Activated T-cell treated with anti-CD3 and anti-CD28 coated beads, Interleukin-2, amount 50 U/mL, for 72 hours (primary cell): ENCODE measurements at places on chromosomes 5 and 9.

DNA sequence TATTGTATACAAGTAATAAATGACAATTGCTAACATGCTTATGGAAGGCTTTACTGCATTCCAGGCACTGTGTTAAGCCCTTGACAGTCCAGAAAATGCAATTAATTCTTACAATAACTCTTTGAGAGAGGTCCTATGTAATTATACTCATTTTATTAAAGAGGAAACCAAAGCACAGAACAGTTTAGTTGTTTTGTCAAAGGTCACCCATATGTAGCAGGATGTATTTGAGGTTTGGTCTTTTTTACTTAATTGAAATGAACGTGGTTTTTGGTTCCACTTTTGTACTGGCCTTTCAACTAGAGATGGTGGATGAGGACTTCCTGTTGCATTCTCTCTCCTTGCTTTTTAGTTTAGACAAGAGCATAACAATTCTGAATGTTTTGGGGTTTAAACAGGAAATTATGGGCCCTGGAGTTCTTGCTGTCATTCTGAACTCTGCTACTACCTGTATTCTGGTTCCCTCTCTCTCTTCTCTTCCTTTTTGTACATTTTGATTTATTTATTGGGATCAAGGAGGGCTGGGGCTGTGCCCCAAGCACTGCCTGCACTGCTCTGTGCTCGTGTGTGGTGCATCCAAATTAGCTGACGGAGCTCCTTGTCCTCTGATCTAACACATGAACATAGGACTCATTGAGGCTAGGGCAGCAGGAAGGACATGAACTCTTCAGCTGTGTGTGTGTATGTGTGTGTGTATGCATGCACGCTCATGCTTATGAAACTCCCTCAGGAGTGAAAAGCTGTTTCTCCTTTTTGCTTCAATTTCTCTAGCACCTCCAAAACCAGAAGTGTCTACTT, 47.4 kb downstream of the SLC28A3 start:
- H3K4me1 ChIP-seq: peaks cover 66% of the 10 kb centered on the region
- H3K4me3 ChIP-seq: peak overlapping the region; percentile 91
- no peak for DNase-seq
- H3K27ac ChIP-seq: peak overlapping the region; percentile 98

DNA sequence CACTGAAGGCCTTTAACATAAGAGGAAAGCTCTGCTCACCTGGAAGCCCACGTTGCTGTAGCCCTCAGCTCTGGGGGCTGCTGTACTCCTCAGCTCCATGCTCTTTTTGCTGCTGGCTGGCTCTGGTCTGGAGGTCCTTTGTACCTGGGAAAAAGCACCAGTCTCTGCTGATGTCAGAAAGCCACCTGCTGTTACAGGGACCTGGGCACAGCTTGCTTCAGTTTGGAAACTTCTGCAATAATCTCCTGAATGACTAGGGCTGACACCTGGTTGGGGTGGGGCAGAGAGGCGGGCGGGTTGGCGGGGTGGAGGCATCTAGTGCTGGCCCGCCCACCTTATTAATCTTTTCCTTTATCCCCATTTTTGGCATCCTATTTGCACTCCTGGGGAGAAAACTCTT, at the start of gene SLC28A3:
TSS of gene SLC28A3 (minus strand) at position 224 of the 400 bp plus-strand sequence. CDS start at position 99, 125 bp downstream.
- H3K4me1 ChIP-seq: no peaks in the 10 kb centered on the region
- no peaks in the 10 kb centered on the region for H3K36me3 ChIP-seq
- H3K27ac ChIP-seq: no peak within 1 kb of the TSS

DNA sequence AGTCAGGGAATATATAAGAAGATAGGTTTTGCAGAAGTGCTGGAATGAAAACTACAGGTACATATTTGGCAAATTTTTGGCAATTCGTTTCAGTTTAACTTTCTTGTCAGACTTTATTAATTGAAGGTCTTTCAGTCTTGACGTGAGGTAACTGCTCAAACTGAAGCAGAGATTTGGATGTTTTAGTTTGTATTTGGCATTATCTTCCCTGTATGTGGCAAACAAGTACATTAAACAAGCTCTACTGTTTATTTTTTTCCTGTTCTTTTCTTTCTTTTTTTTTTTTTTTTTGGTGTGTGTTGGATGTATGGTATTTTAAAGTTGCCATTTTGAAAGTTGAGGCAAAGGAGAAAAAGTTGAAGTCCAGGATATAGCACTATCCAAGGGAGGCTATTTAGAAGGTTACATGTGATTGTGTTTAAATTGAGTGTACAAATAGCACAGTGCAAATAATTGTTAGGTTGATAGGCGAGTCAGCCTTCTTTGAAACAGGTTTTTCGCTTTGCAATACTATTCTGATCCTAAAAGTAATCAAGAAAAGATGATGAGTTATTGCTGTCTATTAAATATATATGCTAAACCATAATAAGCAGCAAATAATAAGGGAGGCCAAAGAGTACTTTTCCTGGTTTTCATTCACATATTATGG, 2.2 kb downstream of the PBX3 start:
- no peaks in the 10 kb centered on the region for H3K27me3 ChIP-seq
- peaks cover 47% of the 10 kb centered on the region for H3K4me1 ChIP-seq
- H3K27ac ChIP-seq: no peak overlapping the region
- peak overlapping the region; percentile 91 for H3K4me3 ChIP-seq
- peaks cover 7% of the 10 kb centered on the region for H3K36me3 ChIP-seq
- no peak for DNase-seq

GRCh38 chr5:176353533-176353932, 8.0 kb downstream of the KIAA1191 start:
- DNase-seq: no peak
- H3K27me3 ChIP-seq: no peaks in the 10 kb centered on the region
- peaks cover 25% of the 10 kb centered on the region for H3K4me1 ChIP-seq
- no peak overlapping the region for H3K4me3 ChIP-seq
- H3K27ac ChIP-seq: no peak overlapping the region

GRCh38 chr5:61322738-61323725, 9.0 kb upstream of the ZSWIM6 start:
- peaks cover 27% of the 10 kb centered on the region for H3K27me3 ChIP-seq
- H3K27ac ChIP-seq: no peak overlapping the region
- DNase-seq: no peak
- H3K4me3 ChIP-seq: no peak overlapping the region
- peaks cover 23% of the 10 kb centered on the region for H3K4me1 ChIP-seq

DNA sequence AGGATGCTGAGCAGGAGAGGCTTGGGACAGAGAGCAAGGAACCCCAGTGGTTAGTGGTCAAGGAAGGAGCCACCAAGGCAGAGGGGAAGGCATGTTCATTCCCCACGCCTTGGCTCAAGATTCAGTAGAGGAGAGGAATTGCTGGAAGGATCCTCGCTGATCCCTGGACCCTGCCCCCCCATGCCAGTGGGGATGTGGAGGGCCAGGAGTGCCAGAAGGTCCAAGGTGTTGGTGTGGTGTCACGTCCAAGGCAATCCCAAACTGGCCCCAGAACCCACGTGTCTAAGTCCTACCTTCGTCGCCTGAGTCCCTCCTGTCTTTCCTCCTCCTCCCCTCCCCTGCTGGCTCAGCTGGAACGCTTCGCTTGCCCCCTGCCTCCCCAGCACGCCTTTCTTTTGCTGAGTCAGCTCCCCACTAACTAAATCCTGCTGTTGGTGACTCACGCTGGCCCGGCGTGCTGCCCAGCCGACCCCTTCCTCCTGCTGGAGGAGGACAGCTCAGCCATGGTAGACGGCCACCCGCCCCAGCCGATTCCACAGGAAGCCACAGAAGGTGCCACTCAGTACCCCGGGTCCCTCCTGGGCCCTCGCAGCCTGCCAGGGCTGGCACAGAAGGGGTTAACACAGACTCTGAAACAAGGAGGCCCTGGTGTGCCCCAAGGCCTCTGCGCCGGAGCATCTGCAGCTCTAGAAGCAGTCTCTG, 37.6 kb upstream of the ORM1 start:
- H3K4me3 ChIP-seq: no peak overlapping the region
- H3K36me3 ChIP-seq: no peaks in the 10 kb centered on the region
- peaks cover 9% of the 10 kb centered on the region for H3K4me1 ChIP-seq
- H3K27me3 ChIP-seq: no peaks in the 10 kb centered on the region

- H3K27ac ChIP-seq: peak overlapping the region; percentile 86
- no peak for DNase-seq
- no peaks in the 10 kb centered on the region for H3K27me3 ChIP-seq
- H3K4me1 ChIP-seq: peaks cover 55% of the 10 kb centered on the region
- H3K4me3 ChIP-seq: no peak overlapping the region
Measured at GRCh38 chr9:99224445-99224844, 2.4 kb downstream of the SEC61B start.

DNA sequence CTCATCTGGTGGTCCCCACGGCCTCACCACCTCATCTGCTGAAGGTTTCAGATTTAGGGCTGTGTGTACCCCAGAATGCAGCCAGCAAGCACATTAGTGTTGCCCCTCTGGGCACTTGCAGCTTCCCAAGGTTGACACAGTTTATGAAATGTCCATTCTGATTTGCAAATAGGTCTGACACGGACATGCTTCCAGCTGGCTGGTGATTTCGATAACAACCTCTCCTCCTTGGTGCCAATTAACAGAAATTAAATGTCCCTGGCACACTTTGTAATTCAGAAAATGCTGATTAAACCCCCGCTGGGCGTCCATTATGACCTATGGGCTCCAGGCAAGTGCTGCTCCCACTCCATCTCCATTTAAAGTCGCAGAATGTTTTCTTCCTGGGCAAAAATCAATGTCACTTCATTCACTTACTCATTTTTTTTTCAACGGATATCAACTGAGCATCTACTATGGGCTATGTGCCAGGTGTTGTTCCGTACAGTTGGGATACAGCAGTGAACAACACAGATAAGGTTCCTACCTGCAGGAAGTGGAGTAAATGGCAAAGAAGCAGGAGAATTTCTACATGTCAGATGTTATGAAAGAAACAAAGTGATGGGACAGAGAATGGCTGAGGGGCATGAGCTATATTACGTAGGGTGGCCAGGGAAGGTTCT, 32.0 kb downstream of the PLAC8L1 start:
- no peaks in the 10 kb centered on the region for H3K4me1 ChIP-seq
- no peak for DNase-seq

DNA sequence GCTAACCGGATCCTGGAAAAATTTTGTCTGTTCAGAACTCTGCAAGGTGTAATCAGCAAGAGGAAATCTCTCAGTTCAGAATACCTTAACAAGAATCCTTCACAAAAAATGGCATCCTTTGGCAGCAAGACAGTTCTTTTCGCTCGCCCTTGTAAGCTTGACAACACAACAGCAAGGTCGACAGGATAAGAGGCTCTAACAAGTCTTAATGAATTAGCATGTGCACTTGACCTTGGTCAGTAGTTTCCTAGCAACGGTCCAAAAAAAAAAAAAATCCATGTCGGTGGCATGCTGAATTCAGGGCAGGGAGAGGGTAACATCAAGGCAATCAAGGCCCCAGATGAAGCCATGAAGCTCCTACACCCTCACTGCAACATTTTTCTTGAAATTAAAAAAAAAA, 172.8 kb downstream of the APBA1 start:
- no peak overlapping the region for H3K27ac ChIP-seq
- no peaks in the 10 kb centered on the region for H3K27me3 ChIP-seq

DNA sequence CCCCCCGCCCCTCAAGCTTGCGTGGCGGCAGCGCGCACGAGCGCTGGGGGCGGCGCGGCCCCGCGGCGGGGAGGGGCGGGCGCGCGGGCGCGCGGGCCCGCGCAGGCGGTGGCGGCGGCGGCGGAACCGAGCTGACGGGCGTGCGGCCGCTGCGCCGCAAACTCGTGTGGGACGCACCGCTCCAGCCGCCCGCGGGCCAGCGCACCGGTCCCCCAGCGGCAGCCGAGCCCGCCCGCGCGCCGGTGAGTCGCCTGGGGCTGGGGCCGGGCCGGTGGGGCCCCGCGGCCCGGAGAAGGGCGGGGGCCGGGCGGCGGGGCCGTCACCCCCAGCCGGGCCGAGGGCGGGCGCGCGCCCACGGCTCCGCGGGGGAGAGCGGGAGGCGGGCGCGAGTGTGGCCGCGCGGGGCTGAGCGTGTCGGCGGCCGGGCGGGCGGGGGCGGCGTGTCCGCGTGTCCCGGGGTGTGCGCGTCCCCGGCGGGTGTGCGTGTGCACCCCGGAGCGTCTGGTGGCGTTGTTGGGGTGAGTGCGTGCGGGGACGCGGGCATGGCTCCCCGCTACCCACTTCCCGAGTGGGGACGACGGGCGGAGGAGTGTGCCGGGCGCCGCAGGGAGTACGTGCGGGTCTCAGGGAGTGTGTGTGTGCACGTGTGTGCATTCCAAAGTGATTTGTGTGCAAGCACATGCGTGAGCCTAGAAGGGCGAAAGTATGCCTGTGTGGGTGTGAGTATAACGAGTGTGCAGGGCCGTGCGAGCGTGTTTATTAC, at the start of gene NEK6:
TSS of gene NEK6 (plus strand) at position 106 of the 763 bp plus-strand sequence. CDS start 44,016 bp downstream, outside the sequence.
- DNase-seq: peak; percentile 47
- peaks cover 78% of the 10 kb centered on the region for H3K4me1 ChIP-seq
- H3K4me3 ChIP-seq: peak within 1 kb of the TSS; percentile 88
- peak within 1 kb of the TSS; percentile 60 for H3K27ac ChIP-seq

- H3K27me3 ChIP-seq: no peaks in the 10 kb centered on the region
- peak overlapping the region; percentile 89 for H3K27ac ChIP-seq
- peaks cover 90% of the 10 kb centered on the region for H3K4me1 ChIP-seq
- H3K36me3 ChIP-seq: peaks cover 29% of the 10 kb centered on the region
Measured at GRCh38 chr5:140551872-140552271, 4.4 kb downstream of the EIF4EBP3 start.

- no peak overlapping the region for H3K4me3 ChIP-seq
- H3K27me3 ChIP-seq: peaks cover 33% of the 10 kb centered on the region
- no peaks in the 10 kb centered on the region for H3K36me3 ChIP-seq
- no peak overlapping the region for H3K27ac ChIP-seq
- H3K4me1 ChIP-seq: no peaks in the 10 kb centered on the region
Measured at GRCh38 chr5:170486371-170486770, 17.4 kb upstream of the KCNIP1 start.

DNA sequence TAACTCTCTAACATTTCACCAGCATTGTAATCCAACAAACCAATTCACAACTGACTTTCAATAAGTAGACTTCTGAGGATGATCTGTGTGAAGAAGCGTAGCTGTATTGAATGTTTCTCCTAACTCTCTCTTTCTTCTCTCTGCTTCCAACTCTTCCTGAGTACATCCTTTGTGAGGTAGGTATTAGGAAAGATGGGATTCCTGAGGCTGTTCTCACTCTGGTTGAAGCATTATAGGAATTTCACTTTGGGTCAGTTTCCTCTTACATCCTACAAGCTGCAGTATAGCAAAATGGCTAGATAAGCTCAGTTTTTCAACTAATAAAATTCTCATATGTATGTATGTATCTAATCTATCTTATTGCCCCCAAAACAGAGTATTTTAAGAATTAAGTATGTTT, 702.8 kb downstream of the CETN3 start:
- no peaks in the 10 kb centered on the region for H3K27me3 ChIP-seq
- H3K36me3 ChIP-seq: no peaks in the 10 kb centered on the region
- no peak overlapping the region for H3K4me3 ChIP-seq
- H3K27ac ChIP-seq: no peak overlapping the region
- no peaks in the 10 kb centered on the region for H3K4me1 ChIP-seq
